Activated CD8-positive, alpha-beta memory T cell treated with anti-CD3 and anti-CD28 coated beads, Interleukin-2, amount 10 ng/mL, durations not matched to agents 7 days and 5 days (primary cell): ENCODE measurements at places on chromosomes 1 and 21. TPM values are rescaled to one million over a fixed set of nuclear protein-coding genes. Genes with fewer than 3 reads are reported as not detected.
A peak's percentile ranks its signal among the peaks of the same experiment; 100 is the strongest.

Gene SPATA1
- total RNA-seq = 2.1 TPM

Gene CXADR
- 0.16 TPM for total RNA-seq

Gene C8A
- total RNA-seq = not detected

Gene SLC1A7
- not detected for total RNA-seq

Gene CDA
- not detected for total RNA-seq

Gene MRPL37
- 122 TPM for total RNA-seq

Gene C1orf115
- 0.16 TPM for total RNA-seq

Gene DUSP23
- total RNA-seq = 23.0 TPM

Gene NUP210L
- not detected for total RNA-seq

Gene MPL
- not detected for total RNA-seq

Gene PLPPR4
- total RNA-seq = not detected

Gene ARHGEF19
- total RNA-seq = 6.0 TPM

Gene CSMD2
- total RNA-seq = not detected

DNA sequence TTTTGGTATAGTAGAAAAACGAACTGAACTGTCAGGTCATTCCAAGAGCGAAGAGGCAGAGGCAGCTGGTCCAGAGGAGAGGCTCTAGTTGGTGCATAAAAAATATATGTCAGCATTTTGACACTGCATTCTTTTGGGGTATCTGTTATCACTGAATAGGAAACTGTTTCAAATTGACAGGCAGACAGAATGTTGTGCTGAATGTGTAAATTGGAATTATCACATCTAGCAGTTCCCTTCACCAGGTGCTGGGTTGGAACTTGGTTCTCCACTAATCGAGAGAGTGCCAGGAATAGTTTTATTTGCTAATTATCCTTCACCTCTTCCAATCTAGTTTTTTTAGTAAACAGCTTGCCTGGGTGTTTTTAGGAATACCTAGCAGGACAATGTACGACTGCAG is 52.2 kb downstream of the ADGRL2 start:
- no peak for DNase-seq

DNA sequence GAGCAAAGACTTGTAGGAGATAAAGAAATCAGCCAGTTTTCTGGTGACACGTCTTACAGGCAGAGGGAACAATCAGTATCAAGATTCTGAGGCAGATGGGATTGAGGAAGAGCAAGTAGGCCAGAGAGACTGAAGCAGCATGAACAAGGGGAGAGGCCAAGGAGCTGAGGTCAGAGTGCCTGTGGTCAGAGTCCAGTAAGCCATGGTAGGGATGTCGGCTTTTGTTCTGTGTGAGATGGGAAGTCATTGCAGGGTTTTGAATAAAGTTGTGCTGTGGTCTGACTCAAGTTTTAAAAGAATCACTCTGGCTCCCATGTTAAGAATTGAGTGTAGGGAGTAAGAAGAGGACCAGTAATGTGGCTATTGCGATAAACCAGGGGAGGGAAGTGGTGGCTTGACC is 85.9 kb upstream of the IVNS1ABP start:
- no peak for DNase-seq

DNA sequence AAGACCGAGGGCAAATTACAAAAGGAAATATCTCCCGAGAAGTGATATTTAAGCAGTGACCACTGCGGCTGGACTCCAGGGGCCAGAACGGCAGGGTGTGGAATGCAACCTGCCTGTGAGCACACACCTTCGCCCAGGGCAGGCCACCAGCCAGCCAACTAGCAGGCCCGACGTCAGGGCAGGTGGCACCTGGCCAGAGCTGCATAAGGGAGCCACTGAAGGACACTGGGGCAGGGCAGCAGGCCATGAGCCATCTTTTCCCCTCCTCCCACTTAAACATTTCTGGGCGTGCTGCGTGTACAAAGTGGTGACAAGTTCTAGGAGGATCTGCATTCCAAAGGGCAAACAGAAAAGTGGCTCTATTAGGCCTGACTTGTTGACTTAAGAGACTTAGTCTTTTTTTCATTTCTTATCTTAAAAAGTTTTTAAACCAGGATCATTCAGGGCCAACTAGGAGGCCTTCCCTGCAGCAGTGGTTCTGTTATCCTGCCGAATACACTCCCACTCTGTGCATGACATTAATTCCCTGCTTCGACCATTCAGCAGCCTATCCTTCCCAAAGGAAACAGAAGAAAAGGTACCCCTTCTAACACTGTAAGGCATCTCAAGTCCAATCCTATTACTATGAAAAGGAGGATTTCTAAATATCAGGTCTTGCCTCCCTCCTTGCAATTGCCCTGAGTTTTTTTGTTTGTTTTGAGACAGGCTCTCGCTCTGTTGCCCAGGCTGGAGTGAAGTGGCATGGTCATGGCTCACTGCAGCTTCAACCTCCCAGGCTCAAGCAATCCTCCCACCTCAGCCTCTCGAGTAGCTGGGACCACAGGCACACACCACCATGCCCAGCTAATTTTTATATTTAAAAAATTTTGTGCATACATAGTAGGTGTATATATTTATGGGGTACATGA is 96.3 kb downstream of the BCAR3 start:
- DNase-seq = no peak

- no peak for DNase-seq
Observed at GRCh38 chr1:226714148-226714547, 24.9 kb downstream of the ITPKB start.

- no peak for DNase-seq
Observed at GRCh38 chr1:162905174-162906158, 44.5 kb upstream of the CCDC190 start.

GRCh38 chr1:232591344-232591743 is 38.6 kb downstream of the SIPA1L2 start:
- no peak for DNase-seq

DNA sequence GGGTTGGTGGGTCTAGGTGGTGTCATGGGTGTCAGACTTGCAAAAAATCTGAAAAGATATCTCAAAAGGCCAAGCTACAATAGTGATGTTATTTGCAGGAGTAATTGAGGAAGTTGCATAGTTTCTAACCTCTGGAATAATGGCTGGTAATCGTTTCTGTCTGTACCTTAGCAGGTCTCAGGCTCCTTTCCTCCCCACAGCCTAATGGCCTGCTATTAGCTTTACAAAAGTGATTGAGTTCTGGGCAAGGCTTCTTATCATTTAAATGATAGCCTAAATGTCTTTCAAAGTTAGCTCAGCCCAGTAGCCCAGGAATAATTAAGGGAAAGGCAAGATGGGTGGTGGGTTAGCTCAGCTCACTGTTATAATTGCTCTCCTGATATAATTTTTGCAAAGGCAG is 37.7 kb upstream of the IGSF5 start:
- DNase-seq = no peak

- DNase-seq = no peak
Observed at GRCh38 chr1:24463776-24464735, 38.6 kb upstream of the RCAN3 start.

GRCh38 chr1:241266121-241266520 is 90.9 kb downstream of the RGS7 start:
- DNase-seq = no peak

DNA sequence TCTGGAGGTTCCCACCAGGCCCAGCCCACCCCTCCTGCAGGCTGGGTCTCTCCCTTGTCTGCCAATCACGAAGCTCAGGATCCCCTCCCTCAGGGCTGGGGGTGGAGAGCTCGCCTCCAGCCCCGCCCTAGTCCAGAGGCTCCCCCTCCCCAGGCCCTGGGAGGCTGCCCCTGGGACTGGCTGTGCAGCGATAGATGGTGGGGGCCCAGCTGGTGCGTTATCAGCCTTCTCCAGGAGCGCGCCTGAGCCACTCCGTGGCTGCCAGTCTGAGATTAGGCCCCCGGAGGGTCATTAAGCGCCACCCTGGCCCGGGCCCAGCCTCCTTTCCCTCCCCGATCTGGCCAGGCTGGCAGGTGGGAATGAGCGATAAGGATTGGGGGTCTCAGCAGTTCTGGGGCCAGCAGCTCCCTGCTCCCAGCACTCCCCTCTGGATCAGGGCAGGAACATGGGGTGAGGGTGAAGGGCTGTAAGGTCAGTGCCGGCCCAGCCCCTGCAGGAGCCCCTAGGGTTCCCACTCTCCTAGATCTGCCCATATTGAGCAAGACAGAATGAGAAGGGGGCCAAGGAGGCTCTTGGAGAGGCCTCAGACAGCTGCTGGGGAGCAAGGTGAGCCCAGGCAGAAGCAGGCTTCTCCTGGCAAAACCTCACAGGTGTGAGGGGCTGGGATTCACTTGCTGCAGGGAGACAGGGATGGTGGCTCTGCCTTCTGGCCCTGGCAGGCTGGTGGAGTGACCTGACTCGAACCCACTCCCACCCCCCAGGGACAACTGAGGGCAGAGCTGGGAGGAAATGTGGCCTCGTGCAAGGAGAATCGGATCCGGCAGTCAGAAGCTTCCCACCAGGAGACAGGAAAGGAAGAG is 8.5 kb downstream of the PDZK1IP1 start:
- DNase-seq = no peak

- no peak for DNase-seq
Observed at GRCh38 chr1:116916002-116916401, 6.3 kb downstream of the PTGFRN start.

- DNase-seq = no peak
Observed at GRCh38 chr1:49060766-49061165, 284.1 kb upstream of the BEND5 start.

DNA sequence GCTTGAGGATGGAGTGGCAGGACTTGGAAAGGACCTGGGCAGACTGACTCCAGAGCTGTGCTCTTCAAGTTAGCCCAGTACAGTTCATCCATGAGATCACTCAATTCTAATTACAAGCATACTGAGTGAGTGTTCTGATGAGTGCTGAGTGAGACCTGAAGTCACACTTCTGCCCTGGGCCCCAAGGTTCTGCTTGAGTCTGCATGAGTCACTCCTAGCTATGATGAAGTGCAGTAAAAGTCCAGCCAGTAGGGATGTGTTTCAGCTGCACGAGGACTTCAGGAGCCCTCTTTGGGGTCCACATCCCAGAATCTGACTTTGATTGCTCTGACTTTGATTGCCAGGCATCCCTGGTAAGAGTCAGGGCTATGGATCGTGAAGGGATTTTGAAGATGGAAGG is 35.8 kb downstream of the PLEKHA6 start:
- peak; percentile 63 for DNase-seq
